ENCODE measurements at places on chromosomes 2 and 18.

- DNase-seq, result no peak
These were observed 112.6 kb upstream of the YPEL5 start for GRCh38 chr2:30034052-30034775.

DNA sequence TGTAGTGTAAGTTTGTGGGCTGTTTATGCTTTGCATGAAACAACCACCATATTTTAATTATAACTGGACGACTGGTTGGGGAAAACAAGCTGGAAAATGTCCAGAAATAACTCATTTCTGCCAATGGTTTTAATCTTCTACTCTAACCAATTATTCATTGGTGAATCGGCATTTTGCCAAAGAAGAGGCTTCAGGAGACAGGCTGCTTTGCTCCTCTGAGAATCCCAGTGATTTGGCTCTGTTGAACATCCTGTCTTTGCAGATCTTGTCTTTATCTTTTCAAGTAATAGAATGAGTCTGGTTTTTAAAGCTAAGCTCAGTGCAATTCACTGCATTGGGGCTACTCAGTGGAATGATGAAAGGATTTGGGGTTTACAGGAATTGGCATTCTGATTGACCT is 109.6 kb downstream of the APOB start:
- no peak for DNase-seq

DNA sequence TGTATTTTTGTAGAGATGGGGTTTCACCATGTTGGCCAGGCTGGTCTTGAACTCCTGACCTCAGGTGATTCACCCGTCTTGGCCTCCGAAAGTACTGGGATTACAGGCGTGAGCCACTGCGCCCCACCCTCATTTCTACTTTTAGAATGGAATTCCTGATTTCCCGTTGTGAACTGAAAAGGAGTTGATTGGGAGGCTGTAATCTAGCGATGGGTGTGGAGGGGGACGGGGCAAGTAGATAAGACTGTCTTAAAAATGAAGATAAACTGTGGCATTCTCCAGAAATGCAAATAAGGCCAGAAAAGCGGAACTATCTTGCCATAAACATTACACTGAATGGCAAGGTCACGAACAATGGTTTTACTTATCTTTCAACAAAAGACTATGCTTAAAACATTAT is 135.4 kb downstream of the TRIB2 start:
- no peak for DNase-seq

DNA sequence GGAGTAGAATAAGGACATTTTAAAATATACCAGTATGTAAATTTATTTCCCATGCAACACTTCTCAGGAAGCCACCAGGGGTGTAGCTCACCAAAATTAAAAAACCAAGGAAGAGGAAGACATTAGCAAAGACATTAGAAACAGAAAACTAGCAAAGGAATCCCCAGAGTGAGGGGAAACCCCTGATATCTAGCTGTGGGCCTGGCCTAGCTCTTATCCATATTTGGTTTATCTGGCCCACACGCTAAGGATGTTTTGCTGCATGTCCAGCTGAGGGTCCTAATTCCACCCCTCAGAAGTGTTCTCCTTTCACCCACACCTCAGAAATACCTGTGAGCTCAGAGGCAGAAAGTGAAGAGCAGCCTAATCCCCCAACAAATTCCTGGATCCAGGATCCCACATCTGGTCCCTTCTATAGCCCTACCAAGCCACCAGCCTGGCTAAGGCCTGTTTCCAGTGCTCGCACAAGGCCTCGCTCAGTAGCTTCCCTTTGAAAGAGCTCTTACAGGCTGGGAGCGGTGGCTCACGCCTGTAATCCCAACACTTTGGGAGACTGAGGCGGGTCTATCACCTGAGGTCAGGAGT is 17.4 kb downstream of the OSBPL1A start:
- DNase-seq, result no peak

DNA sequence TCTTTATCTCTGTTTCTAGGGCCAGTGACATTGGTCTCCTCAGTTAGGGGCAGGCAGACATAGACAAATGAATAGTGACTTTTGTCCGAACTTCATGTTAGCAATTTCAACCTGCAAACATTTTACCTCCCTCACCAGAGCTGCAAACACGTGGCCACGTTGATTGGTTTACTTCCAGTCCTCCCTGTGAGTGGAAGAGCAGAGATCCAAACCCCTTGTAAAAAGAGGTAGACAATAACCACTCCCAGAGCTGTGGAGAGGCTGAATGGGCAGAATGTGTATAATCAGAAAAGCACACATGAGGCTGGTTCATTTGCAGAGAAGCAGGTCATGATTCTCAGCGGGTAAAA is 31.1 kb downstream of the CTIF start:
- no peak for DNase-seq

DNA sequence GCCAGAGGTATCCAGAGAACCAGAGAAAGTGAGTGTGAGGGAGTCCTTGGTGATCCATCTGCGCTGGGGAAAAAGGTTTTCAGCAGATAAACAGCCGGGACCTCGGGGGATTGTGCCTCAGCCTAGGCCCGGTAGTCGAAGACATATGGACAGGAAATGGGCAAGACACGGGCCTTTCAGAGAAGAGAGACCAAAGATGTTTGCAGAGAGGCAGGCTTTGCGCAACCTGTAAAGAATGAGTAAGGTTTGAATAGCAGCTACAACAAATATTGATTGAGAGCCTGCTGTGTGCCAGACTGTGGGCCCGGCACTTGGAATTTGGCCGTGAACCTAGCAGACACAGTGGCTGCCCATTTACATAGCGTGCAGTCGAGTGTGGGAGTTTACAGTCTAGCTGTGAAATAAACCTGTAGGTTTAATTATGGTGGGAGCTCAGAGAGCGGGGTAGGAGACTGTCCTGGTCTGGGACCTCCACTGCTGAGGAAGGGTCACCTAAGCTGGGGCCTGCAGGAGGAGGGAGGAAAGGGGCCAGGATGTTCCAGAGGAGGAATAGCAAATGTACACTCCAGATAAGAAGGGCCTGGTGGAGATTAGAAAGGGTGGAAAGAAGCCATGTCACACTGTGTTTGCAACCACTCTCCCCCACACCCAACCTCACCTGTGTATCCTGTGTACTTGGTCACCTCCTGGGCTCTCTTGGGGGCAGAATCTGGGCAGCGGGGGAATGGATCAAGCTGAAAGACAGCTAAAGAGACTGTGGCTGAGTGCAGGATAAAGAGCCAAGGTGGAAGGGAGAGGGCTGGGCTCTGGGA is 3.0 kb downstream of the SH2D6 start:
- DNase-seq, result no peak

DNA sequence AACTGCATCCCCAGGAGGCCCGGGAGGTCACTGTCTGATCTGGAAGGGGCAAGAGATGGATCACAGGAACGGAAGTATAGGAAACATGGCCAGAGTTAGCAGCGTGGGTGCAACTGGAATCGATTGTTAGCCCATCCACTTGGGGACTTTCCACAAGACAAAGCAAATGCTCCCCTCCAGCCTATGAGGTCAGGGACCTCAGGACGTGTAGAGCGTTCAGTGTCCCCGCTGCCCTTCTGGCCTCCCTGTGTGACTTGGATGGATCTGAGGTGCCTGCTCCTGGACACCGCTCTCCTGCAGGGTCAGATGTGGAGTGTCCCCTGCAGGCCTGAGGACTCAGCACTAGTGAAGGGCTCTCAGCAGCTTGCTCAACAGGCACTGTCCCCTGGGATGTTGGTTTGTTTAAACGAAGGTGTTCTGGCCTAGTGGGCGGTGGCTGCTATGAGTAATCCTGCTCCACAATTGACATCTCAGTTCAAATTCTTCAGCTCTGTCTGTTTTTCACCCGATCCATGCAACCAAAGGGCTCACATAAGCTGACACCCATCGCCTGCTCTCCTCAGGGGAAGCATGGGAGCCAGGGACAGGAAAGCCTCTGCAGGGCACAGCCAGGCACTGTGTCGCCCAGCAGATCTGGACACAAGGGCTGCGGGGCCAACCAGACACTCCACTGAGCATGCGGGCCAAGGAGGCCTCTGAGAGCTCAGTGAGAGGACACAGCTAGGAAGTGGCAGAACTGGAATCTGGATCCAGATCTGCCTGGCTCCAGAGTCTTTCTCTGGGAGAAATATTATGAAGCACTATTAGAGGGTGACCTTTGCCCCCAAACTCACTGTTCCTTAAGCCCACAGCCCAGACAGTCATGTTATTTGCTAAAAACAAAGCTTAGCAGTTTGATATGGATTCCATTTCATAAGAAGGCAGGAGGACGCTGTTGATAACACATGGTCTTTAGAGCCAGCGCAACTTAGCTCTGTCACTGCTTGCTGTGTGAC is 78.5 kb downstream of the RHOB start:
- no peak for DNase-seq

DNA sequence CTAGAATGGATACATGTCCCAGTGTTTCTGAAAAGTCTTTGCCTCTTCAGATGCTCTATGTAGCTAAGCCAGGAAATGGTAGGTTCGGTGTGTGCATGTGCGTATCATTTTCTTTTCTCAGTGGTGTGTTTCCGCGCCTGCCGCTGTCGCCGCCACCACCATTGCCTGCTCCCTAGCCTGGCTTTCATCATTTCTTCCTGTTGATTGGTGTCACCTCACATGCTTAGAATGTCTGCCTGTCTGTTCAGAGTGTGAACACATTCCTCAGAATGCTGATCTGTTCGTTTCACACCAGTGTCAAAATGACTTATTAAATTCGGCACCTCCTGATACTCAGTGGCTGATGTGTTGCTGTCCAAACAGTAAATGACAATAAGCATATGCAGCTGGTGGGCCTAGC is 255.2 kb upstream of the SPRED2 start:
- DNase-seq, result no peak

- DNase-seq, result no peak
These were observed 90.5 kb upstream of the SPRED2 start for GRCh38 chr2:65522922-65523321.

GRCh38 chr2:141109633-141110032 is 1021.2 kb downstream of the LRP1B start:
- no peak for DNase-seq

DNA sequence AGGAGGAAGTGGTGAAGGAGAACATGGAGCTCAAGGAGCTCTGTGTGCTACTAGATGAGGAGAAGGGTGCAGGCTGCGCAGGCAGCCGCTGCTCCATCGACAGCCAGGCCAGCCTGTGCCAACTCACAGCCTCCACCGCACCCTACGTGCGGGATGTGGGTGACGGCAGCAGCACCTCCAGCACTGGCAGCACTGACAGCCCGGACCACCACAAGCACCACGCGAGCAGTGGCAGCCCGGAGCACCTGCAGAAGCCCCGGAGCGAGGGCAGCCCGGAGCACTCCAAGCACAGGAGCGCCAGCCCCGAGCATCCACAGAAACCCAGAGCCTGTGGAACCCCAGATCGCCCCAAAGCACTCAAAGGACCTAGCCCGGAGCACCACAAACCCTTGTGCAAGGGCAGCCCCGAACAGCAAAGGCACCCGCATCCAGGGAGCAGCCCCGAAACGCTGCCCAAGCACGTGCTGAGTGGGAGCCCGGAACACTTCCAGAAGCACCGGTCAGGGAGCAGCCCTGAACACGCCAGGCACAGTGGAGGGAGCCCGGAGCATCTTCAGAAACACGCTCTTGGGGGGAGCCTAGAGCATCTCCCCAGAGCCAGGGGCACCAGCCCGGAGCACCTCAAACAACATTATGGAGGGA is 9.0 kb downstream of the CCDC85A start:
- DNase-seq, result no peak

- no peak for DNase-seq
These were observed 5.8 kb downstream of the DLX2 start for GRCh38 chr2:172096626-172097547.

GRCh38 chr2:189446780-189447179 is 5.5 kb downstream of the WDR75 start:
- DNase-seq, result no peak

DNA sequence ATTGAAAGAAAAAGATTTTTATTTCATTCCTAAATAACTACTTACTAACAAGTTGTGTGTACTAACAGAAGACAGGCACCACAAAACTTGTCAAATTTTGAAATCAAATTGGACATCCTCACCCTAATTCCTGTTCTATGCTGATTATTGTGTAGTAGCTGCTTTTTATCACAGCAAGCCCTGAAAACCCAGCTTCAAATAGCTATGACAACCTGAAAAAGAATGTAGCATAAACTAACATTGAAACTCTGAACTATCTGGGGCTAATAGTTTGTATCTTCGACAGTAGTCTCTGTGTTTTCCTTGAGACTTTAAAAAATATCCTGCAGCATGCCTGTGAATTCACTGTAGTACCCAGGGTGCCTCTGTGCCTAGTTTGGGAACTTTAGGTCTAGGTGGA is 122.6 kb downstream of the WDPCP start:
- no peak for DNase-seq

GRCh38 chr2:212708355-212708754 is 169.8 kb upstream of the ERBB4 start:
- no peak for DNase-seq

DNA sequence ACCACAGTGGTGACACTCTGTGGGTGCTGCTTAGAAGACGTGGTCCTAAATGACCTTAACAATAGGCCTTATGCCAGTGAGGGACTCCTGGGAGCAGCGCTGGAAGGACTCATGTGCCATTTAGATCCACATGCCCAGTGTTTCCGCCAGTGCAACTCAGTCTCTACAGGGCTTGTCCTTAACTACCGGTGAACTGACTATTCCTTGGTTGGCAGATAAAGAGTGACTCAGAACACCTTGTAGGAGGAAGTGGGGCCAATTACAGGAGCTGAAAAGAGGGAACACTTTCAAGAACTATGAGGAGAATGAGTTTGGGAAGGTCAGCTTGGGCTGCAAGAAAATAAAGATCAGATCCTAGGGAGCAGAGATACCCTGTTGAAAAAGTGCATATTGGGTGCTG is 1.8 kb upstream of the CDK5R2 start:
- DNase-seq, result no peak

GRCh38 chr2:142130111-142131009 is 456 bp downstream of the LRP1B start:
- no peak for DNase-seq

DNA sequence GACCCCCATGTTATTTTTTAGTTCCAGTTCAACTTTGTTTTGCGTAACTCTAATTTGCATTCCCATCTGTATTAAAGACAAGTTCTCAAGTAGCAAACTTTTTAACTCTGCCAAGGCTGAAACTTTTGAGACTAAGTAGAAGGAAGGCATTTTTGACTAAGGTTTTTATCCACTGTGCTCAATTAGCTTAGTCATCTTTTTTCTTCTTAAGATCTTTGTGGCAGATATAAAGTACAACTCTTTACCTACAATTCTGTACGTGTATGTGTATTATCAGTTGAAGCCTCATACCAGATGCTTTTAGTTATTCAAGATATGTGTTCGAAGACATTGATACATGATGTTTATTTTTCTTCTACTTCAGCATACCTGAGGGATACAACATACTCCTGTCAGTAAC is 41.6 kb downstream of the CREB1 start:
- DNase-seq, result no peak

DNA sequence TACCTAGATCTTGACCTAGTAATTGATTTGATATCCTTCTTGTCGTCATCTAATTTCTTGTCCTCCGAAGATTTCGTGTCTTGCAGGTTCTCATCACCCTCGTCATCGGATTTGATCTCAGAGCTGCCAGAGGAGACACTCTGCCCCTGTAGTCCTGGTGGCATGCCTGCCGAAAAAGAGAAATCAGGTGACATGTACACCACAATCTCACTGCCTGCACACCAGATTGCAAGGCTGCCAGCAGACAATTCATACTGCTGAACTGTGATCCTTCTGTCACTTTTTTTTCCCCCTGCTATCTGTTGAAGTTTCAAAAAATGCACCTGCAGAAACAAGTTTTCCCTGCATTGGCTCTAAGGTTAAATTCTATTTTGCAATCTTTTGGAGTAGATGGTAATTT is 273.2 kb upstream of the CCDC68 start:
- no peak for DNase-seq

- no peak for DNase-seq
These were observed 155.2 kb downstream of the SH3BP4 start for GRCh38 chr2:235106874-235107639.
